Glutamatergic neuron (in vitro differentiated cells): ENCODE measurements at places on chromosomes 11 and 22.

DNA sequence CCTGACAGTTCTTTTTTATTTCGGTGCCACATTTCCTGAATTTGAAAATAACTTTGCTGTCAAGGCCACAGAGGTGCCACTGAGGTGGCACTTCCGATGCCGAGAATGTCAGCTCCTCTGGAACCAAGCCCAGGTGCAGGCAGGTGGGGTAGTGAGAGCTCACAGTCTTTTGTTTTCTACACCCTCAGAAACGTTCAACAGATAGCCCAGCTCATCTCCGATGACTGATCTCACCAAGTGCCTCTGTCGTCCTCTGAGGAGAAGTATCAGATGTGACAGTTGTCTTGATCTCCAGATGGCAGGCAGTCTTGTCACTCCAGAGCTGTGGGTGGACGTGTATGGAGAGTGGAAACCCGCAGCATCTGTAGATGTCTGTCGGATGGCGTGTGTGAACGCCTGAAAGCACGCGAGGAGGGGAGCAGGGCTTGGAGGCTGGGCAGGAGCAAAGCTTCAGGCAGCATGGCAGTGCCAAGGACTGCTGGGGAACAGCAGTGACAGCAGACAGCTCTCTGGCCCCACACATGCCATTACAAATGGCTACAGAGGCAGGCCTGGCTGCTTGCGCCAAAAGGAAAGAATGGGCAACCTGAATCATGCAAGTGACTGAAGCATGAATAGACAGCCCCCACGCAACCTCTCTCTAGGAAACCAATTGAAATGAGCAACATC is 877.0 kb downstream of the OPCML start:
- DNase-seq = no peak

- no peak for DNase-seq
These were observed 194.3 kb downstream of the SWAP70 start for GRCh38 chr11:9858218-9858617.

GRCh38 chr11:7874056-7874455 is 57.0 kb downstream of the OR10A6 start:
- no peak for DNase-seq

GRCh38 chr11:61080526-61080925 is 21.8 kb upstream of the CD5 start:
- DNase-seq = no peak

GRCh38 chr22:41479671-41480396 is 10.9 kb downstream of the ACO2 start:
- peak; percentile 21 for DNase-seq

- no peak for DNase-seq
These were observed 85.0 kb upstream of the EIF3D start for GRCh38 chr22:36613958-36614357.

GRCh38 chr22:25104367-25104766 is 95.3 kb upstream of the CRYBB3 start:
- no peak for DNase-seq

DNA sequence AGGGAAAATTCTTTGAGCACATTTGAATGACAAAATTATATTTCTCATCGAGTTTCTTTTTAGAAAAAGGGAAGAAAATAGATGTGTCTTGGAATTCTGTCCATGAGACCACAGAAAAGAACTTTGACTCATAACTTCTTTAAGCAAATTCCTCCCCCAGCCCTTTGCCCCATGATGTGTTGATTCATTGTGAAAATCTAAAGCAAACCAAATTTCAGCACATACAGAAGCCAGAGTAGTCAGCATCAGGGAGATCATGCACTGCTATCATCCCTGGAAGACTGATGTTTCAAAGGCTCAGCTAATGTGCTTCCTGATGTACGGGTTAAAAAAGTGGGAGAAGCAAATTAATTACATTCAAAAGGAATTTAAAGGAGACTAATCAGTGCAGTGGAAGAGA is 159.7 kb downstream of the FAT3 start:
- no peak for DNase-seq

DNA sequence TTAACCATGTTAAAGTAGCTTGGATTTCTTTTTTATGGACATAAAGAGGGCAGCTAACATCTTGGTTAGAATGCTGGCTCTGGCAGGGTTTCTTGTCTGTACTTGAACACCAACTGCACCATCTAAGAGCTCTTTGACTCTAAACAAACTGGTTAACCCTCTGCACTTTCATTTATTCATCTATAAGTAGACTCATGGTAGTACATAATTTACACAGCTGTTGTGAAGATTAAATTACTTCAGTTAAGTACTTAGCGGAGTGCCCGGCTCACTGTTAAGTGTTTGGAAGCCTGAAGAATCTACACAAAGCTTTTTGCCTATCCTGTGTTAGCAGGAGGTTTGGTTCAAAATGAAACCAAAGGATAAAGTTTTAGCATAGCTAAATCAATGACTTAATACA is 846.2 kb upstream of the API5 start:
- DNase-seq = no peak

- DNase-seq = no peak
These were observed 52.5 kb downstream of the NECTIN1 start for GRCh38 chr11:119676461-119677020.

DNA sequence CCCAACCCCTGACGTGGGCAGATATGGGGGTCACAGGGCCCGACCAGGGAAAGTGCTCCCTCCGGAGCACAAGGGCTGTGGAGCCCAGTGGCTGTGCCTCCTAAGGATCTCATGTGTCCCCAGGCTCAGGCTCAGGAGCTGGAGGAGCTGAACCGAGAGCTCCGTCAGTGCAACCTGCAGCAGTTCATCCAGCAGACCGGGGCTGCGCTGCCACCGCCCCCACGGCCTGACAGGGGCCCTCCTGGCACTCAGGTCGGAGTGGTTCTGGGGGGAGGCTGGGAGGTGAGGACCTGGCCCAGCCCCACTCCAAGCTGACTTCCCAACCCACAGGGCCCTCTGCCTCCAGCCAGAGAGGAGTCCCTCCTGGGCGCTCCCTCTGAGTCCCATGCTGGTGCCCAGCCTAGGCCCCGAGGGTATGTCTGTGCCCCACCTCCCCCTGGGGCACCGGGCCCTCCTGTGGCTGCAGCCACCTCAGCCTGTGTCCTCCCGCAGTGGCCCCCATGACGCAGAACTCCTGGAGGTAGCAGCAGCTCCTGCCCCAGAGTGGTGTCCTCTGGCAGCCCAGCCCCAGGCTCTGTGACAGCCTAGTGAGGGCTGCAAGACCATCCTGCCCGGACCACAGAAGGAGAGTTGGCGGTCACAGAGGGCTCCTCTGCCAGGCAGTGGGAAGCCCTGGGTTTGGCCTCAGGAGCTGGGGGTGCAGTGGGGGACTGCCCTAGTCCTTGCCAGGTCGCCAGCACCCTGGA is 2.5 kb downstream of the RASSF7 start:
- no peak for DNase-seq

DNA sequence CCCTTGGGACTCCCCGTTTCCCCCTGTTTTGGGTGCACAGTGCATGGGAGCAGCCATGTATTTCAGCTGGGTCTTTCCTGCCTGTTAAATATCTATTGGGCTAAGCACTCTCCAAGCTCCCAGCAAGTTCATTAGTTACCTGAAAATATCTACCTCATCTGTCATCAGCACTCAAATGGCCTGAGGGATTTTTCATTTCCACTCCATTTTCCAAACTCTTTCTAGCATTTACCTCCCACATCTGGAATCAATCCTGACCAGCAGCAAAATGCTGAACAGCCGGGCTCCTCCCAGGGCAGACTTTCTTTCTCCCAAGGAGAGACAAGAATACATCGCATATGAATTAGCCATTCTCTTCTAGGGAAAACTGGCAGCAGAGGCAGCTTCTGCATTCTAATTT is 273.5 kb upstream of the MPPED2 start:
- DNase-seq = no peak

GRCh38 chr11:20002312-20003216 is 157.7 kb downstream of the DBX1 start:
- no peak for DNase-seq

- DNase-seq = no peak
These were observed 5.6 kb upstream of the GTSE1 start for GRCh38 chr22:46290843-46291785.

DNA sequence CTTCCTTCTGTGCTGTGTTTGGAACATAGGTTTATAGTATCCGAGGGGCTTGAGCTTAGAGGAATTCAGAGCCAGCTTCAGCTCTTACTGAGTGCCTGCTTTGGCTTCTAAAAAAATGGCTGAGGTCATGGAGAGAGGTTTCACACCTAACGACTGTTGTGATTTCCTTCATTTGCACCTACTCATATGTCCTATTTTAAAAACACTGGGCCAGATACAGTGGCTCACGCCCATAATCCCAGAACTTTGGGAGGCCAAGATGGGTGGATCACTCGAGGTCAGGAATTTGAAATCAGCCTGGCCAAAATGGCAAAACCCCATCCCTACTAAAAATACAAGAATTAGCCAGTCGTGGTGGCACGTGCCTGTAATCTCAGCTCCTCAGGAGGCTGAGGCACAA is 38.3 kb upstream of the SYT13 start:
- DNase-seq = no peak
